ENCODE measurements at places on chromosomes 2 and 18.

- DNase-seq = no peak
Observed at GRCh38 chr2:43101751-43102150, 124.7 kb downstream of the ZFP36L2 start.

DNA sequence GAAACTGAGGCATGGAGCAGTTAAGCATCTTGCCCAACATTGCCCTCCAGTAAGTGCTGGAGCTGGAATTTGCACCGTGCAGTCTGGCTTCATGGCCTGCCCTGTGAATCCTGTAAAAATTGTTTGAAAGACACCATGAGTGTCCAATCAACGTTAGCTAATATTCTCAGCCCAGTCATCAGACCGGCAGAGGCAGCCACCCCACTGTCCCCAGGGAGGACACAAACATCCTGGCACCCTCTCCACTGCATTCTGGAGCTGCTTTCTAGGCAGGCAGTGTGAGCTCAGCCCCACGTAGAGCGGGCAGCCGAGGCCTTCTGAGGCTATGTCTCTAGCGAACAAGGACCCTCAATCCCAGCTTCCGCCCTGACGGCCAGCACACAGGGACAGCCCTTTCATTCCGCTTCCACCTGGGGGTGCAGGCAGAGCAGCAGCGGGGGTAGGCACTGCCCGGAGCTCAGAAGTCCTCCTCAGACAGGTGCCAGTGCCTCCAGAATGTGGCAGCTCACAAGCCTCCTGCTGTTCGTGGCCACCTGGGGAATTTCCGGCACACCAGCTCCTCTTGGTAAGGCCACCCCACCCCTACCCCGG is 1.3 kb downstream of the PROC start:
- no peak for DNase-seq

- DNase-seq = no peak
Observed at GRCh38 chr2:113842919-113843736, 46.8 kb upstream of the ACTR3 start.

DNA sequence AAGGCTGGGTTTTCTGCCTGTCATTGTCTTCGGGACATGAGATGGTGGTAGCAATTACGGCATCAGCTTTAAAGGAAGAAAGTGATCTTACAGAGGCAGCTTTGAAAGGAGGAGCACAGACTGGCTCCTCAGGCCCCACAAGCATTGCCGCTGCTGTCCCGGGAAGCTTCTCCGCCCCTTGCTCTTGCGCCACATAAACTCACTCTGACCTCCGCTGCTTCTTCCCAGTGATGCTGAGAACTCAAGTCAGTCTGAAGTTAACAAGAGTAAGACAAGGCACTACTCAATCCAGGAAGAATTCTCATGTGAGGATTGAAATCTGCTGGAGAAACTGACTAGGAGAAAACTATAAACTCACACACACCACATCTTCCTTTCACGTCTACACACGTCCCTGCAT is 112.4 kb upstream of the RIOK3 start:
- DNase-seq = no peak

- DNase-seq = no peak
Observed at GRCh38 chr18:53757328-53757727, 467.1 kb downstream of the MBD2 start.

DNA sequence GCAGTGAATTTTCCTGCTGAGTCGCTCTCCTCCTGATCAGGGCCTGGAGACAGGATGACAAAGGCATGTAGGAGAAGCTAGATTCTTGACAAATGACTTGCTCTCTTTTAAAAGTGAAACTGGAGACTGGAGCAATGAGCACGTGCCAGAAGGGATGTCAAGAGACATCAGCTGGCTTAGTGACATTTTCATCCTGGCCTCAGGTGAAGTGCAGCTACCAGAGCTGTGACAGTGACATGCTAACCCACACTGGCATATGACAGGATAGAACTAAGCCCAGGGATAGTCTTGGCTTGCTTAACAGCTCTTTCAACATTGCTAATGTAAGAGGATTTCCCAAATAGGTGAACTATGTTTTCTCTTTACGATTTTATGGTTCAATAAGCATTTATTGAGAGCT is 757.5 kb upstream of the DDX18 start:
- DNase-seq = no peak

DNA sequence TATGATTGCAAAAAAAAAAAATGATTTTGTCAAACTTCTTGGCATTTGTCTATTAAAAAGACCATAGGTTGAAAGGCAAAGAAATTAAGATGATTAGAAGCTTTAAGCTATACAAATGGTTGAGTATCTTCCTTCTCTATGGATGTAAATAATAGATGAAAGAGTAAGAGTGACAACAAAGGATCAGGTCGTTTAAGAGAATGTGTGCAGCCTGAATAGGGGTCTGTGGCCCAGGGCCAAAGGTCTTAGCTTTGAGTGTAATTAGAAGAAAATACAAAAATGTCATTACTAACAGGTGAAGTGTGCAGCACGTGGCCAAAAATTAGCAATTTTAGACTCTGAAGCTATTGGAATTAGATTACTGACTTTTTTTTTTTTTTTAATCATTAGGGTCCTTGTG is 122.4 kb downstream of the GREB1L start:
- no peak for DNase-seq
